ENCODE measurements at places on chromosomes 5 and 9.

DNA sequence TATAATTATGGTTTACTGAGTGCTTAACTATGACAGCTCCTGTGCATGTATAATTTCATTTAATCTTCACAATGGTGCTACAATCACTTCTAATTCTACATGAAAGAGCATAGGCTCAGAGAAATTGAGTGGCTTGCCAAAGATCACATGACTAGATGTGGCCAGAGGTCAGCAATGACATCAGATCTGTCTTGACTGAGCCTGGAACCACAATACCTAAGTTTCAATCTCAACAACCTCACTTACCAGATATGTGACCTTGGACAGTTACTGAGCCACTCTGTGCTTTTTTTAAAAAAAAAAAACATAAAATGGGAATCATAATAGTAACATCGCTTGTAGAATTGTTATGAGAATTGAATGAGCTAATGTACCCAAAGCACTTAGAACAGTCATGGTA lies 130.7 kb downstream of the TRIM32 start:
- no peak for DNase-seq

DNA sequence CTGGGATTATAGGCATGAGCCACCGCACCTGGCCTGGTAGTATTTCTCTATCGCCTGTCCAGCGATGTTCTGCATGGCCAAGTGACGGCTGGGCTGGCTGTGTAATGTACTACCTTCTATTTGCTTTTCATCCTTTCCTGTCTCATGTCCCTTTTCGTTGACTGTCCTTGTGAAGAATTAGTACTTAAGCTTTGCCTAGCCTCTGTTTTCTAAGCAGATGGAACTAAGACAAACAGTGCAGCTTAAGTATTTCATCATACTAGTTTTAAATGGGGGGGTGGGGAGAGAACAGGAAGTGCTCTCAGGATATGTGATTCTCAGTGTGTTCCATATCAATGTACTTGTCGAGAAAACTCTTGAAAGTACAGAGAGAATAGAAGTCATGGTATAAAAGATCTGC lies 31.7 kb upstream of the CCL21 start:
- DNase-seq: no peak

DNA sequence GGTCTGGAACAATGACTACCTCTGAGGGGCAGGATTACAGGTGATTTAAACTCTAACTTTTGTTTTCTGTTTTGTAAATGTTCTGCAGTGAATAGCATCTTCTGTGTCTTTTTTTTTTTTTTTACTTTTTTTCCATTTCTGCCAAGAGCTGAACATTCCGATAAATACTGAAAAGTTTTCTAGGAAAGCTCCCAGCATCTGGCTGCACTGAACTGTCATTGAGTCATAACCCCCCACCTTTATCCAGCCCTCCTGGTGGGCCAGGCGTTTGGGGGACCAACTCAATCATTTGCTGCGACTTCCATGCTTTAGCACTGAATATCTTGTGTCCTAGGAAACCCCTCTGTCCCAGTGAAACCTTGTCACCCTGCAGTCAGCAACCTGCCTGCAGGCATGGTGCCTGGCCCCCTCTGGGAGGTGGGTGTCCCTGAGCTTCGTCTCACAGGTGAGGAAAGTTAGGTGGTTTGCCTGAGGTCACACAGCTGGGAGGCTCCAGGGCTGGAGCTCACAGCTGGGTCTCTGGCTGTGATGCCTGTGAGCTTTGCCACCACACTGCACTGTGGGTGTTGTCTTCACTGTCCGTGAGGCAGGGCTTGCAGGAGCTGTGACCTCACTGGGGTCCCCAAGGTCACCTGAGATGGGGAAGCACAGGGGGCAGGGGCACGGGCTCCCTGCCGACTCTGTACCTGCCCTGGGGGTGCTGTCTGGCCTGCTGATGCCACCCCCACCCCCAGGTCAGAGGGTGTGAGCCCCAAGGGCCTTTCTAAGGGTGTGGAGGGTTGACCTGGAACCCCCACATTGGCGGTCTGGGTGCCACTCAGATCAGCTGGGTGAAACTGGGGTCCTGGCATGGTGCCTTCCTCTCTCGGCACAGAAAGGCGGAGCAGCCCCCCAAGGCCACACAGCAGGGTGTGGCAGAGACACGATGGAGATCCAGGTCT lies 14.1 kb downstream of the PLPP7 start:
- no peak for DNase-seq

DNA sequence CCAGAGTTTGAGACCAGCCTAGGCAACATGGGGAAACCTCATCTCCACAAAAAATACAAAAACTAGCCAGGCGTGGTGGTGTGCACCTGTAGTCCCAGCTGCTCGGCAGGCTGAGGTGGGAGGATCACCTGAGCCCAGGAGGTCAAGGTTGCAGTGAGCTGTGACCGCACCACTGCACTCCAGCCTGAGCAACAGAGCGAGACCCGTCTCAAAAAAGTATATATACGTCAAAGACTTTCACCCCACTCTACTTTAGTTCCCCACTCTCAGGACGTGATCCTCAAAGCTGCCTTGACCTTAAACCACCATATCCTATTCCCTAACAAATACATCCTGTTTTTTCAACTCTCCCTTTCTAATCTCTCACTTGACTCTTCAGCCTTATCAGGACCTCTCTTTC lies 41.0 kb downstream of the PCDHGC5 start:
- no peak for DNase-seq

DNA sequence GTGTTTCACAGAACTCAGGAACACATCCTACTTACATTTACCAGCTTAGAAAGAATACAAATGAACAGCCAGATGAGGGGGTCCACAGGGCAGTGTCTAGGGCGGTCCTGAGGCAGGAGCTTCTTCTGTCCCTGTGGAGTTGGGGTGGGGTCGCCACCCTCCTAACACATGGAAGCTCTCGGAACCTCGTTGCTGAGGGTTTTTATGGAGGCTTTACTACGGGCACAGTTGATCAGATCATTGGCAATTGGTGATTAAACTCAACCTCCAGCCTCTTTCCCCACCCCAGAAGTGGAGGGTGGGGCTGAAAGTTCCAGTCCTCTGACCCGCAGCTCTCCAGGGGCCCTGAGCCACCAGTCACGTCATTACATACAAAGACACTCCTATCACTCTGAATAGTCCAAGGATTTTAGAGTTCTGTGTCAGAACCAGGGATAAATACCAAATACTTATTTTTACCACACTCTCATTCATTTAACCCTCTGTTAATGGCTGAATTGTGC lies 156.9 kb downstream of the COL23A1 start:
- DNase-seq: no peak

DNA sequence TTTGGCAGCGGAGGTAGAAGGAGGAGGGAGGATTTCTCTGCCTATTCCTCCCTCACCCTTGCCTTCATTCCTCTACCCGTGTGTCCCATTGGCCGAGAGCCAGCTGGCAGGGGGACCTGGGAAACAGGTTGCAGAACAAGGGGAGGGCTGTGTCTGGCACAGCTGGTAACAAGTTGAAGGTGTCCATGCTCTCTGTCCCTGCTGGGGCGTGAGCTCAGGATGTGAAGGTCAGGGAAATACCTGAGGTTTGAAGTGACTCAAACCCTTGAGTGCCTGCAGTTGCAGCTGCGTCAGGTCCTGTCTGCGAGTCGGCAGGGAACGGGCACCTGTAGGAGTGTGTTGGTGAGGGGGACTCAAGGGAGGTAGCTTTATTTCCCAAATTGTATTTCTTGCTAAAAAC lies 16.2 kb downstream of the MIGA2 start:
- no peak for DNase-seq

DNA sequence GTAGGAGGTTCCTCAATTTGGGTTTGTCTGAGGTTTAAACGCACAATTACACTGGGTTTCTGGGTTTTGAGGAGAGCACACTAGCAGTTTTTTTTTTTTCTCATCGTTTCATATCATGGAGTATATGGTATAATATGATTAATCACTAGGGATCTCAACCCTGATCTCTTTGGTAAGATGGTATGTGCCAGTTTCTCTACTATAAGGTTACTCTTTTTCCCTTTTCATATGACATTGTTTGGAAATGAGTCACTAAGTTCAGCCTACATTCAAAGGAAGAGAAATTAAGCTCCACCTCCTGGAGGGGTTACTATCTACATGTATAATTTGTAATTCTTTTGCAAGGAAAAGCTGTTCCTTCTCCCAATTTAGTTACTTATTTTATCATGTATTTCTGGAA lies 35.2 kb downstream of the MTRR start:
- DNase-seq: no peak

DNA sequence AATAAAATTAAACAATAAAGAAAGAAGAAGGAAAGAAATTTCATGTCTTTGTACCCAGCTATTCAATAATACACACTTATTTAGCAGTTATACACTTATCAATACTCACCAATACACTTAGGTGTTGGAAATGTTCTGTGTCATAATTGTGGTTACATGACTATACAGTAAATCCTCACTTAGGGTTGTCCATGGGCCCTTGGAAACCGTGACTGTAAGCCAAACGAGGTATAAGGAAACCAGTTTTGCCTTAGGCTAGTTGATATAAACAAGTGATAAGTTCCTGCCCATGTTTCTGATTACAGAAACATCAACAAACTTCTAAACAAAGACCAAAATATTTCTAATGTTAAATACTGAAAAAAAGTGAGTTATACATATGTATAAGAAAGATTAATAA lies 10.0 kb upstream of the SLCO4C1 start:
- no peak for DNase-seq

DNA sequence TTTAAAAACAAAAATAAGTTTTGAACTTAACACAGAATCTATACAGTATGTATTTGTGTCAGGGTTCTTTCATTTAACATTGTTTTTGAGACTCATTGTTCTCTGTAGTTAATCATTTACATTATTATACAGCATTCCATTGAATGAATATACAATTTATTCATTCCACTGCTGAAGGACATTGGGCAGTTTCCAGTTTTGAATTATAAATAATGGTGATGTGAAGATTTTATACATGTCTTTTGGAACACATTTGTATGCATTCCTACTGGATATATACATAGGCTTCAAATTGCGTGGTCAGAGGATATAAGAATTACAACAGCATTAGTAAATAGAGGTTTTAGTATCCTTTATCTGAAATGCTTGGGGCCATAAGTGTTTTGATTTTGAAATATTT lies 72.0 kb downstream of the CEP120 start:
- no peak for DNase-seq

GRCh38 chr5:52759331-52759730 lies 28.4 kb upstream of the ITGA1 start:
- no peak for DNase-seq

- DNase-seq: no peak
These were observed 20.4 kb upstream of the PALM2AKAP2 start for GRCh38 chr9:109759589-109759988.

DNA sequence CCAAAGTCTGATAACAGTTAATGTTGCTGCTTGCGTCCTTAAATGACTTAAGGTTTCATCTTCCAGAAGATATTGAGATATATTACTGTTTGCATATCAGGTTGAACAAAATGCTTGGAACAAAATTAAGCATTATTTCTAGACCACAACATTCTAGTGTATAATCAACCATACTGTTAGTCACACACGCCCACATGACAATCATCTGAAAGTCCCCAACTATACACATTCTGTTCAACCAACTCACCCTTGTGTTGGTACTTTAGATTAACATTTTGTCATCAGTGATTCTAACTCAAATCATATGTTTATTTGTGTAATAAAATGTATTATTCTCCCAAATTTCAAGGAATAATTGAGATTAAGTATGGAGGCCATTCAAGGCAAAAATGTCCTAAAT lies 47.3 kb downstream of the LURAP1L start:
- DNase-seq: no peak

GRCh38 chr9:129256959-129257713 lies 79.1 kb upstream of the IER5L start:
- no peak for DNase-seq

GRCh38 chr9:93458712-93459111 lies 5.3 kb upstream of the FAM120AOS start:
- DNase-seq: no peak

- no peak for DNase-seq
These were observed 316.5 kb downstream of the DIRAS2 start for GRCh38 chr9:90325913-90326653.

GRCh38 chr9:130124085-130124860 lies 47.9 kb upstream of the NCS1 start:
- DNase-seq: no peak

DNA sequence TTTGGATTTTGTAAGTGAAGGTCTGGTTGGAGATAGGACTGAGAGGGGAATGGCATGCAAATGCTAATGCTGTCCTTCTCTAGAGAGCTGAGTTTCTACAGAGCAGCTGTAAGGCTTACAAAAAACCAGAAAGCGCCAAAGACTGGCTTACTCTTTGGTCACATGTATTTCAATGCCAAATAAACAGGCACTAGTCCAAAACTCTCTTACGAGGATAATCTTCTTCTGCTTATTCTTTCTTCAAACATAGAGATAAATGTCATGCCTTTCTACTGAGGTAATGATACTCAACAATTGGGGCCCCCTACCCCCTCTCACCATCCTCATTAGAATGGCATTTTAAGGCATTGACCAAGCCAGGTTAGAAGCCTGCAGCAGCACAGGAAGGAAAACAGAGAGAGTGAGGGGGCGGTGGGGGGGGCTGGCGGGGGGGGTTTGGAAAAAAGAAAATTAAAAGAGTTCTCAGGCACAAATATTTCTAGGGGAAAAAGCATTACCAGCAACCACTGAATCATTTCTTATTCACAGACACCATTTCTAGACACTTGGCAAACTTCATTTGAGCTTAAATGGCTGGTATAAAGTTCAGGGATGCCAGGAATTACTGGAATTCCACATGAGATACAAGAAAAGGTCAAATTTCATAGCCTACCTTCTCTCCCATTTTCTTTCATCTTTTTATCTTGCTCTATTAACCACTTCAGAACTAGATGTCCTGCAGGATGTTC lies 34.0 kb downstream of the PUM3 start:
- no peak for DNase-seq

- DNase-seq: no peak
These were observed 92.8 kb upstream of the PANK3 start for GRCh38 chr5:168672016-168672415.

GRCh38 chr5:154451957-154452356 lies 6.2 kb downstream of the SAP30L start:
- no peak for DNase-seq

- DNase-seq: no peak
These were observed 308.7 kb upstream of the BRINP1 start for GRCh38 chr9:119677811-119678505.

GRCh38 chr9:104104360-104104759 lies 10.3 kb downstream of the SMC2 start:
- no peak for DNase-seq

GRCh38 chr9:126459965-126460843 lies 133.6 kb downstream of the MVB12B start:
- DNase-seq: no peak

DNA sequence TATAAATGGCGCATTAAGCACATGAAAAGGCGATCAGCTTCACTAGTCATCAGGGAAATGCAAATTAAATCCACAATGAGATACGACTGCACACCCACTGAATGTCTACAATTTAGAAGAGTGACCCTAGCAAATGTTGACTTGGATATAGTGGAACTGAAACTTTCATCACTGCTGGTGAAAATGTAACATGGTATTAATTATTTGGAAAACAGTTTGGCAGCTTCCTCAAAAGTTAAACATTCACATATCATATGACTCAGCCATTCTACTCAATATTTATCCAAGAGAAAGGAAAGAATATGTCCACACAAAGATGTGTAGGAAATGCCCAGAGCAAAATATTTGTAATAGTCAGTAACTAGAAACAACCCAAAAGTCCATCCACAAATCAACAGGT lies 146.5 kb downstream of the LPAR1 start:
- no peak for DNase-seq

GRCh38 chr5:144089401-144090021 lies 80.9 kb downstream of the YIPF5 start:
- DNase-seq: no peak

GRCh38 chr9:89746385-89747116 lies 141.7 kb downstream of the GADD45G start:
- DNase-seq: no peak

- DNase-seq: no peak
These were observed 59.7 kb downstream of the ELL2 start for GRCh38 chr5:95901676-95902627.
